Ascending aorta (tissue), 2 donors: ENCODE measurements at places on chromosomes 11 and 22.

- H3K36me3 ChIP-seq, result no peaks in the 10 kb centered on the region
- no peaks in the 10 kb centered on the region for H3K4me1 ChIP-seq
- H3K4me3 ChIP-seq, result no peak overlapping the region
- H3K27ac ChIP-seq, result no peak overlapping the region
Measured at GRCh38 chr11:107041088-107041444, 22.8 kb upstream of the GUCY1A2 start.

GRCh38 chr11:20000351-20001134 is 159.7 kb downstream of the DBX1 start:
- no peak for DNase-seq
- H3K36me3 ChIP-seq, result peaks cover 26% of the 10 kb centered on the region
- no peak overlapping the region for H3K27ac ChIP-seq
- peaks cover 3% of the 10 kb centered on the region for H3K4me1 ChIP-seq

GRCh38 chr22:30872285-30873041 is 96.1 kb downstream of the MORC2 start:
- H3K4me3 ChIP-seq, result no peak overlapping the region
- no peak overlapping the region for H3K27ac ChIP-seq
- no peaks in the 10 kb centered on the region for H3K4me1 ChIP-seq
- H3K27me3 ChIP-seq, result no peaks in the 10 kb centered on the region
- H3K36me3 ChIP-seq, result no peaks in the 10 kb centered on the region
- no peak for DNase-seq

GRCh38 chr11:64561984-64562722 is 28.9 kb upstream of the SLC22A12 start:
- H3K36me3 ChIP-seq, result no peaks in the 10 kb centered on the region
- no peaks in the 10 kb centered on the region for H3K4me1 ChIP-seq
- no peak for DNase-seq

GRCh38 chr11:96413408-96413807 is 23.6 kb downstream of the JRKL start:
- H3K4me3 ChIP-seq, result no peak overlapping the region
- H3K4me1 ChIP-seq, result no peaks in the 10 kb centered on the region
- no peak for DNase-seq
- no peak overlapping the region for H3K27ac ChIP-seq
- H3K36me3 ChIP-seq, result no peaks in the 10 kb centered on the region

DNA sequence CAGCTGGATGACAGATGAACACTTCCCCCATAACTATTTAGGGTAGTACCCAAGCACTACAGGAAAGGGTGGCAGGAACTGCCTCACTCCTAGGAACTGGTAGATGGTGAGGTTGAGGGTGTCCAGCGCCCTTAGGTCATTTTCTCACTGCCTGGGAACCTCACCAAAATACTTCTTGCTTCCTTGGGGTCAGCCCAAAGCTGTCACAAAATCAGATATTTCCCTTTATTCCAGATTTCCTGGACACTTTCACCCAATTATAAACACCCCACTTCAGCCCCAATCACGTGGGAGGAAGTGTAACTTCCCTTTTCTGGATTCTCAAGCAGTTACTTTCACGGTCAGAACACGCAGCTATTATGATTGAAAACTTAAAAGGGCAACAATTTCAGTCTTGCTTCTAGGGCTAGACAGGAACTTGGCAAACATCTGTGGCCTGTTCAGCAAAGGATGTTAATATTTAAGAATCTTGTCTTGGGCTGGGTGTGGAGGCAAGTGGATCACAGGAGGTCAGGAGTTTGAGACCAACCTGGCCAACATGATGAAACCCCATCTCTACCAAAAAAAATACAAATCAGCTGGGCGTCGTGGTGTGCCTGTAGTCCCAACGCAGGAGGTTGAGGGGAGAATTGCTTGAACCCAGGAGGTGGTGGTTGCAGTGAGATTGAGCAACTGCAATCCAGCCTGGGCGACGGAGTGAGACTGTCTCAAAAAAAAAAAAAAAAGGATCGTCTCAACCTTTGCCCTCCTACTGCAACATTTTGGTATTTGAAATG is 4.0 kb downstream of the FTH1 start:
- DNase-seq, result peak; percentile 65
- H3K36me3 ChIP-seq, result peaks cover 11% of the 10 kb centered on the region
- H3K4me1 ChIP-seq, result peaks cover 31% of the 10 kb centered on the region
- H3K4me3 ChIP-seq, result no peak overlapping the region

- H3K36me3 ChIP-seq, result no peaks in the 10 kb centered on the region
- peak overlapping the region; percentile 66 for H3K27ac ChIP-seq
Measured at GRCh38 chr11:115623021-115623451, 118.8 kb upstream of the CADM1 start.

- no peak for DNase-seq
- H3K4me1 ChIP-seq, result peaks cover 10% of the 10 kb centered on the region
- H3K27ac ChIP-seq, result no peak overlapping the region
- H3K36me3 ChIP-seq, result peaks cover 7% of the 10 kb centered on the region
- no peak overlapping the region for H3K4me3 ChIP-seq
- no peaks in the 10 kb centered on the region for H3K27me3 ChIP-seq
Measured at GRCh38 chr11:1568441-1568911, 3.6 kb downstream of the DUSP8 start.

- no peak for DNase-seq
- H3K36me3 ChIP-seq, result no peaks in the 10 kb centered on the region
- H3K4me3 ChIP-seq, result peak overlapping the region; percentile 57
- H3K4me1 ChIP-seq, result peaks cover 29% of the 10 kb centered on the region
Measured at GRCh38 chr22:29032014-29032475, 29.6 kb downstream of the C22orf31 start.

GRCh38 chr11:10261821-10262220 is 32.2 kb downstream of the SBF2 start:
- no peaks in the 10 kb centered on the region for H3K4me1 ChIP-seq
- no peaks in the 10 kb centered on the region for H3K36me3 ChIP-seq
- no peak overlapping the region for H3K4me3 ChIP-seq
- H3K27ac ChIP-seq, result no peak overlapping the region

- no peaks in the 10 kb centered on the region for H3K4me1 ChIP-seq
- H3K27ac ChIP-seq, result no peak overlapping the region
- H3K36me3 ChIP-seq, result no peaks in the 10 kb centered on the region
- no peak overlapping the region for H3K4me3 ChIP-seq
- H3K27me3 ChIP-seq, result no peaks in the 10 kb centered on the region
Measured at GRCh38 chr11:122744357-122744756, 88.8 kb downstream of the UBASH3B start.

GRCh38 chr11:129418039-129418438 is 42.4 kb downstream of the BARX2 start:
- H3K27me3 ChIP-seq, result no peaks in the 10 kb centered on the region
- DNase-seq, result no peak
- H3K27ac ChIP-seq, result no peak overlapping the region
- H3K4me1 ChIP-seq, result no peaks in the 10 kb centered on the region
- H3K36me3 ChIP-seq, result no peaks in the 10 kb centered on the region

- DNase-seq, result no peak
- H3K4me3 ChIP-seq, result no peak overlapping the region
- no peaks in the 10 kb centered on the region for H3K27me3 ChIP-seq
- H3K27ac ChIP-seq, result no peak overlapping the region
Measured at GRCh38 chr11:133984828-133985227, 28.1 kb upstream of the IGSF9B start.

GRCh38 chr11:16945671-16946469 is 68.3 kb downstream of the PLEKHA7 start:
- H3K36me3 ChIP-seq, result no peaks in the 10 kb centered on the region
- DNase-seq, result no peak
- no peaks in the 10 kb centered on the region for H3K4me1 ChIP-seq
- no peaks in the 10 kb centered on the region for H3K27me3 ChIP-seq
- H3K4me3 ChIP-seq, result no peak overlapping the region
